ENCODE measurements at places on chromosomes 12 and 14.

- DNase-seq: no peak
Measured at GRCh38 chr12:68800294-68800693, 7.7 kb upstream of the MDM2 start.

- peak; percentile 44 for DNase-seq
Measured at GRCh38 chr12:22396253-22396652, 61.7 kb upstream of the ST8SIA1 start.

DNA sequence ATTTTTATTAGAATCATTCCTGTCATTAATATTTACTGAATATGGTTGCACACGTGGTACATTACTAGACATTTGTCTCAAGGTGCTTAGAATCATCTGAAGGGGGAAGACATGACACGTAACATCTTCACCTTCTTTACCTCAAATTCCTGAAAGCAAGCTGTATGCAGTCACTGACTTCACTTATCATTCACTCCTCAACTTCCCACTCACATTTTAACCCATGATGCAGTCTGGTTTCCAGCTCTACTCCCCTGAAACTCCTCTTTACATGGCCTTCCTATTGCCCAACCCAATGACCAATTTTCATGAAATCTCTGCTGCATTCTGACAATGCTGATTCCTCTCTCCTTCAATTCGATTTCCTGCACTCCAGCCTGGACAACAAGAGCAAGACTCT lies 5.8 kb upstream of the PSMC6 start:
- no peak for DNase-seq

DNA sequence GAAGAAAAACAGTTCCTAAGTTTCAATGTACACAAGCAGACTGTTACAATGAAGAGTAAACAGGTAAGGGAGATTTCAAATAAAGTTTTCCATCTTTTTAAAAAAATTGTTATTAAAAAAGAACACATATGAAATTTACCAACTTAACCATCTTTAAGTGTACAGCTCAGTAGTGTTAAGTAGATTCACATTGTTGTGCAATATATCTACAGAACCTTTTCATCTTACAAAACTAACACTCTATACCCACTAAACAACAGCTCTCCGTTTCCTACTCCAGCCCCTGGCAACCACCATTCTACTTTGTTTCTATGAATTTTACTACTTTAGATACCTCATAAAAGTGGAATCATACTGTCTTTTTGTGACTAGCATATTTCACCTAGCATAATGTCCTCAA lies 139.5 kb downstream of the SLC25A21 start:
- DNase-seq: no peak
